ENCODE measurements at places on chromosomes 11 and 22. TPM values are rescaled to one million over a fixed set of nuclear protein-coding genes. Genes with fewer than 3 reads are reported as not detected.

XKR3 gene
- not detected for total RNA-seq

SHANK2 gene
- 0.16 TPM for total RNA-seq

SYT8 gene
- 0.19 TPM for total RNA-seq

GRCh38 chr22:42649246-42650099 lies at the start of gene CYB5R3:
Gene CYB5R3 (minus strand): TSS chr22:42649392. CDS start chr22:42649315, 77 bp downstream.
- DNase-seq: peak; percentile 94

DNA sequence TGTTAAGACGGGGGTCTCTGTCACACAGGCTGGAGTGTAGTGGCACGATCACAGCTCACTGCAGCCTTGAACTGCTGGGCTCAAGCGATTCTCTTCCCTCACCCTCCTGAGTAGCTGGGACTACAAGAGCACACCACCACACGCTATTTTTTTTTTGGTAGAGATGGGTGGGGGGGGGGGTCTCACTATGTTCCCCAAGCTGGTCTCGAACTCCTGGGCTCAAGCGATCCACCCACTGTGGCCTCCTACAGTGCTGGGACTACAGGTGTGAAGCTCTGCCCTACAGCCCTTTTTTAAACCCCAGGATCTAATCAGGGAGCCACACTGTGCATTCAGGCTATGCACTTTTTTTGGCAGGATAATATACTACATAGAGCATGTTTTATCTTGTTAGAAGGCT lies 1.4 kb upstream of the DHCR7 start:
- no peak for DNase-seq

GRCh38 chr22:43222262-43222661 lies 35.3 kb upstream of the TTLL12 start:
- no peak for DNase-seq

- DNase-seq: no peak
Observed at GRCh38 chr11:107665018-107665417, 46.8 kb downstream of the SLN start.

- no peak for DNase-seq
Observed at GRCh38 chr11:122804796-122805195, 33.5 kb upstream of the CRTAM start.

Measured in aorta (tissue), 5 donors.